Hypothalamus (tissue), 51 donors: ENCODE measurements at places on chromosomes 13 and 19.

DNA sequence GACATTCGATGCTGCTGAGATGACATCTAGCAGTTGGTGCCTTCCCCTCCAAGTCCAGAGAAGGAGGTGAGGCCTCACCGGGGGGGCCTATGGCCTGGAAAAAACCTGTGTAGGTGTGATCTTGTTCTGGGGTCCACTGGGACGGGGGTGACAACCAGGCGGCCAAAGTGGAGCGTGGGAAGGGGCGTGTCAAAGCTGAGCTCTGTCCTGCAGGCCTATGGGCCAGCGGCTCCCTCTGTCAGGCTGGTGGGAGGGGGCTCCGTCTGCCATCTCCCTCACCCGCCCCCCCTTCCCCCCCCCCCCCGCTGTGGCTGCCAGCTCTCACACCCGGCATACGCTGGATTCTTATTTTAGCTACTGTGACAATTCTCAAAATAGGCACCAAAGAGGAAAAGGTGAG is 56.7 kb upstream of the UQCRFS1 start:
- no peak for DNase-seq

DNA sequence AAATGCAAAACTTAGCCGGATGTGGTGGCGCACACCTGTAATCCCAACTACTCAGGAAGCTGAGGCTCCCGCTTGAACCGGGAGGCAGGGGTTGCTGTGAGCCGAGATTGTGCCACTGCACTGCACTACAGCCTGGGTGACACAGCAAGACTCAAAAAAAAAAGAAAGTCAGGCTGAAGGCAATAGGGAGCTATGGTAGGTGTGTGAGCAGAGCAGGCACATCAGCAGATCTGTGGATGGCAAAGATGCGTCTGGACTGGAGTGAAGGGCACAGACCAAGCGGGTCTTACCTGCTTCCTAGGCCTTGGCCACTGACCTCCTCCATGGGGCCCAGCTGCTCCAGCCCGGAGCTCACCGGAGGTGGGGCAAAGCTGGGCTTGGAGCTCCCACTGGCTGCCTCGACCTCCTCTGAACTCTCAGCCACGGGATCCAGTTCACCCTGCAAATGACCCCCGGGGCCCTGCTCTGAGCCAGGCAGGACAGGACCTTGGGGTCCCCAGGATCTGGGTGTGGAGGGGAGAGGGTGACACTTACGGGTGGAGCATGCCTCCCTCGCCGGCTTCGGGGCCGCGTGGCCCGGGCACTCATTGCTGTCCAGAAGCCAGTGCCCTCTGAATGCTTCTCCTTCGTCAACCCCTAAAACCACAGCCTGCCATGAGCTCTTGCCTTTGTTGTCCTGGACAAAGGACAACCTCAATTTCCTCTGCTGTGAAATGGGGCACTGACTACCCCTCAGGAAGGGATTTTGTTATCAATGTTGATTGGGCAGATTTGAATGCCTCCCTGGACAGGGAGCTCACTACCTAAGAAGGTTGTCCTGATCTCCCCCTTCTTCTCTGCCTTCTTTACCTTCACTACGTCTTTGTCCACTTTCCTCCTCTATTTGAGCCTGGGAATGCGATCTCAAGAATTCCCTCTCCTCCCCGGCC is 569 bp downstream of the USHBP1 start:
- DNase-seq: no peak

DNA sequence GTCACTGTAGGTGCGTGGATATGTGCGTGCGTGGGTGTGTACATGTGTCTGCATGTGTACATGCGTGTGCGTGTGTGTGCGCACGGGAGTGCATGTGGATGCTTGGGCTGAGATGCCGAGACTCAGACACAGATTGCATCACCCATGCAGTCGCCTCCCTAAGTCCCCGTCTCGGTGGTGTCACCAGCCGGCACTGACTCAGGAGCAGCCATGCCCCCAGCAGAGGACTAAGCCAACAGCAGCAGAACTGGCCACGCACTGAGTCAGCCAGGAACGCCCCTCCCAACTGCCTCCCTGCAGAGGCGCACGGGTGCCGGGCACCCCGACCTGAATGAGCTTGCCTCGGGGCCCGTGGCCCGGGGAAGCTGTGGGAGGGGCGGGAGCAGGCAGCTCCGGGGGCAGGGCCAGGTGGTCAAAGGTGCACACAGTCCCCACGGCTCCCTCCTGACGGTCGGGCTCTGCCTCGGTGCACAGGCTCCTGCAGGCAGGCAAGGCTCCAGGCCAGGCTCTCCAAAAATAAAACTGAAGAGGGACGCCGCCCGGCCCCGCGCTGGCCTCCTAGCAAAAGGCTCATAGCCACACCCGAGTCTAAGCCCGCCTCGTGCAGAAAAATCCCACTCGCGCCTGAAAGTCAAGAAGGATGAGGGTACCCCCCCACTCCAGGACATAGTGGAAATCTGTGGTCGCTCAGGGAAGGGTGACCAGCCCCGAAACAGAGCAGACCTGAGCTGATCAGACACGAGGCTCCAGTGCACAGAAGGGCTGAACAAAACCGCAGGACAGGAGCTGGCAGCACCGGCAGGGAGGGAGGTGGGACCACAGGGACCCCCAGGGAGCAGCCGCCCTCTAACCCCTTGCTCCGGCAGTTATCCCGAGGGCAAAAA is 49.2 kb downstream of the GADD45B start:
- DNase-seq: no peak

- no peak for DNase-seq
Measured at GRCh38 chr13:29562786-29563438, 32.6 kb downstream of the SLC7A1 start.

GRCh38 chr19:13689085-13689484 is 75.2 kb upstream of the MRI1 start:
- no peak for DNase-seq

GRCh38 chr19:55525289-55526101 is 11.4 kb downstream of the SBK2 start:
- no peak for DNase-seq

GRCh38 chr13:74162135-74162534 is 27.9 kb upstream of the KLF12 start:
- no peak for DNase-seq

- DNase-seq: no peak
Measured at GRCh38 chr19:808423-808775, 11.1 kb downstream of the PTBP1 start.

DNA sequence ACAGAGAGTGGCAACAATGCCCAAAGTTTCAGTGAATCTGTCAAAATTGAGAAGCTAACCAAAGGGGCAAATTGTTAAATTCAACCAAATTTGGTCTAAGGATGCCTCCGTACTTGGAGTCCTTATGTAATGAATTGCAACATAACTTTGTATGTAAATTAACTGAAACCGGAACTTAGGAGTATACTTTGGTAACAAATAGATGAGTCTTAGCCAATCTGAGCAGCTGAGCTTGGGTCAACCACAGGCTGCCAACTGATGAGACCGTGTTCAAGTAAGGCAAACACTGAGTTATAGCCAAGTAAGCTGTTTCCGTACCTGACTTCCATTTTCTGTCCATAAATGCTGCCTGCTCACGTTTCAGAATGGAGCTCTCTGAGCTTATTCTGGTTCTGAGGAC is 5.3 kb downstream of the VWA8 start:
- no peak for DNase-seq

DNA sequence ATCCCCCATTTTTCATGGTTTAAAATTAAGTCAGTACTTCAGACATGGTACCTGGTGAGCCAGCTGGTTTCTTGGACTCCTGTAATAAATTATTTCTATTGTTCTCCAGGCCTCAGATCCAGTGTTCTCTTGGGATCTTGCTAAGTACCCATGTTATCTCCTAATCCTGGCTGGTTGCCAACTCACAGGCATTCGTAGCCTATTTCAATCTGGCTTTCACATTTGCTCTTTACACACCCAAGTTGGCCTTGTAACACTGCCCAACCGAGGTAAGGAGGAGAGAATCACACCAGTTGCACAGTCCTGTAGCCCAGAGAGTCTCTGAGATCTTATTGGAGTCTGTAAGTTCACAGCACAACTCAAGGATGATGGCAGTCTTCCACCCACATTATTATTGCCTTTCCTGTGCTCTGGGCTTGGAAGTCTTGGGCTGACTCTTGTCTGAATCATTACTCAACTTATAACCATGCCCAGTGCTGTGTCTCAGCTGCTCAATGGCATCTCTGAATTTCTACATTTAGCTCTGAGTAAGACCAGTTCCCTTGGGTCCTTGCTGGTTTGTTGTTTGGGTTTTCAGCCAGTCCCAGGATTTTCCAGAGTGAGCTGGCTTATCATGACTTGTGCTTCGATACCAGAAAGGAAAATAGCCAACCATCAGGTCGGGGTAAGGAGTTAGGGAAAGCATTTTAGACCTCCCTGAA is 76.6 kb upstream of the KLF12 start:
- no peak for DNase-seq

GRCh38 chr19:13195678-13196077 is 45.5 kb downstream of the IER2 start:
- no peak for DNase-seq

DNA sequence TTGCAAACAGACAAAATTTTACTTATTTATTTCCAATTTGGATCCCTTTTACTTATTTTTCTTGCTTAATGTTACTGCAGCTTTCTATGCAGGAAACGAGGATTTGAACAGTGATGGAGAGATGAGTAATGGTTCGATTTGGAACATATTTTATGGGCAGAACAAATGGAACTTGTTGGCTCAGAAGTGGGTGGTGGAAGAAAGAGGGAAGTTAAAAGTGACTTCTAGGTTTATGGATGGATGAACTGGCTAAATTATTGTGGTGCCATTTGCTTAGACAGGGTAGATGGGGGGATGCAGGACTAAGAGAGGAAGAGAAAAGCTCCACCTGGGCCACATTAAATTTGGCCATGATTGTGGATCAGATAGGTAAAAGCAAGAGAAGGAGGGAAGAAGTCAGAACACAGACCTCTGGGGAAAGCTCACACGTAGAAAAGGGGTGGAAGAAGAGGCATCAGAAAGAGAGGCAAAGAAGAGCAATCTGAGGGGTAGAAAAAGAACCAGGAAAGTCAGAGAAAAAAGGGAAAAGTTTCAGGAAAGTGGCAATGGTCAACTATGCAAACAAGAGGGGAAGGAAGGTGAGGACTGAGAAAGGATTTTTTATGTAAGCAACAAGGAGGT is 768 bp upstream of the CYSLTR2 start:
- no peak for DNase-seq

GRCh38 chr13:40631605-40632004 is 34.8 kb downstream of the FOXO1 start:
- DNase-seq: no peak

- DNase-seq: no peak
Measured at GRCh38 chr19:55383279-55384130, 587 bp downstream of the TMEM238 start.

- no peak for DNase-seq
Measured at GRCh38 chr19:13981467-13981866, 24.7 kb downstream of the RFX1 start.

- DNase-seq: no peak
Measured at GRCh38 chr13:102260256-102260655, 141.6 kb downstream of the FGF14 start.

DNA sequence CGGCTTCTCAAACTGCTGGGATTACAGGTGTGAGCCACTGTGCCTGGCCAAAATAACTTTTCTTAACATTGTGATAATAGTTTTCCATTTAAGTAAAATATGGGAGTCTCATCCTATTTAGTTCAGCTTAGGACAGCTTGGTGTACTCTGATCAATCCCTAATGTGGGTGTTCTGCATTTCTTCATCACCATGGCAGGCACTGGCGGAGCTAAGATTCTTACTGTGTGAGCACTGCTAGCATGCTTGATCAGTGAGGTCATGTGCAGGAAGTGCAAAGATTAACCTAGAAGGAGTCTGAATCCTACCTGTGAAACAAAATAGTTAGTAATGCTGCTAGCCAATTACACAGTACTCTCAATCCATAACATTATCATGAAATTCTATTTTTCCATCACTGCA is 1684.2 kb upstream of the SLC10A2 start:
- DNase-seq: no peak

DNA sequence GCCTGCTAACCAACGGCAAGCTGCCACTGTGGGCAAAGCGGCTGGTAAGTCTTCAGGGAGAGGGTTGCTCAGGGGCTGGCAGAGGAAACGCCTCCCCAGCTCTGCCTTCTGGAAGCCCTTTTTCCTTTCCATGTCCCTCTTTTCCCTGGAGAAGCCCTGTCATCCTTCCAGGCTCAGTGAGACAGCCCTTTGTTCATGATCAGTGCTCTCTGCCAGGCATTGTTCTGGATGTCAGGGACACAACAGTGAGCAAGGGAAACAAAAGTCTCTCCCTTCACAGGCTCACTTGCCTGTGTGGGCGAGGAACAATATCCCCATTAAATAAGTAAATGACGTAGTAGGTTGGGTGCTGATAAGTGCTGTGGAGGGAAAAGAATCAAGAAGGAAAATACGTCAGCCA is 13.9 kb upstream of the OVOL3 start:
- DNase-seq: peak; percentile 46

- DNase-seq: no peak
Measured at GRCh38 chr19:34976611-34977010, 12.6 kb upstream of the ZNF792 start.
